ENCODE measurements at places on chromosomes 7 and 10. TPM values are rescaled to one million over a fixed set of nuclear protein-coding genes. Genes with fewer than 3 reads are reported as not detected.

IGF2BP3 gene
- total RNA-seq = 50.8 TPM

DLX6 gene
- not detected for total RNA-seq

CASTOR2 gene
- total RNA-seq = 40.5 TPM

ADO gene
- 23.0 TPM for total RNA-seq

C10orf67 gene
- total RNA-seq = 0.35 TPM

DNA sequence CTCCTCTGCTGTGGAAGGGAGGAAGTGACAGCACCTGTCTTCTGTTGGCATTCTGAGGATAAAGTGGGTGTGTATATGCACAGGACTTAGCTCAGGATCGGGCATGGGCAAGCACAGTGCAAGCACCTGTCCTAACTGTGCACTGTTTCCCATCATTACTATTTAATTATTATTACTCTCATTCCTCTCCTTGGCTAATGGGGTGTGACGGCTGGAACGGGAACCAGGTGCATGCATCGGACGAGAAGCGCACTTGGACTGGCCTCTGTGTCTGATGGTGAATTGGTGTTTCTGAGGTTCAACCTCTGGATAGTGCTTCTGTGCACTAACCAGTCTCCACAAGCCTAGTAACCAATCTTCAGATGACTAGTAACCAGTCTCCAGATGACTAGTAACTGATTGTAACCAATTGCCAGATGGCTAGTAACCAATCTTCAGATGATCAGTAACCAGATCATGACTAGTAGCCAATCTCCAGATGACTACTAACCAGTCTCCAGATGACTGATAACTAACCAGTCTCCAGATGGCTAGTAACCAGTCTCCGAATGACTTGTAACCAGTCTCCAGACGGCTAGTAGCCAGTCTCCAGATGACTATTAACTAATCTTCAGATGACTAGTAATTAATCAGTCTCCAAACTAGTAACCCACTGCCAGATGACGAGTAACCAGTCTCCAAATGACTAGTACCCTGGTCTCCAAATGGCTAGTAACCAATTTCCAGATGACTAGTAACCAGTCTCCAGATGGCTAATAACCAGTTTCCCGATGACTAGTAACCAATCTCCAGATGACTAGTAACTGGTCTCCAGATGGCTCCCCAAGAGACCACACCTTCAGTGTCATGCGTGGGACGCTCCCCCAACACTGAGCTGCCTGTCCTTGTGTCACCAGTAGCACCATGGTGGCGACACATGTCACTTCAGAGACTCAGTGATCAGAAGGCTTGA lies 85.8 kb downstream of the PAXIP1 start:
- no peak for DNase-seq

GRCh38 chr10:131722121-131722520 lies 178.7 kb upstream of the PPP2R2D start:
- no peak for DNase-seq

DNA sequence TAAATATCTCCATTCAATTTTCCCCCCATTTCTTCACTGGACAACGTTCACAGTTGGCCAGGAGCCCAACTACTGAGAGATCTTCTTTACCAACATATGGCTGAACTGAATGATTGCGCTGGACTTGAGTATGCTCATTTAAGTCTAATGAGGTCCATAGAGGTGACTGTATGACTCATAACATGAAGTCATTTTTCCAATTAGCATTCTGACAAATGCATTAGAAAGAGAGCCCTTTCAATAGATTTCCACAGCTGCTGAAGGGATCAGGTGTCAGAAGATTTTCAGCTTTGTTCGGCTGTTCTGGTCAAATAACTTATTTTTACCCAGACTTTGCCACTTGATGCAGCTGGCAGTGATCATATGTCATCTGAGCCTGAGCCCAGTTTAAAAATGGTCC lies 438.0 kb downstream of the ETV1 start:
- peak; percentile 60 for DNase-seq

GRCh38 chr10:128781637-128782036 lies 655.4 kb upstream of the MKI67 start:
- DNase-seq = no peak

- peak; percentile 79 for DNase-seq
Measured at GRCh38 chr10:72133517-72133916, 45.2 kb upstream of the SPOCK2 start.
